HS-27A (cell line): ENCODE measurements at places on chromosomes 4 and X.

DNA sequence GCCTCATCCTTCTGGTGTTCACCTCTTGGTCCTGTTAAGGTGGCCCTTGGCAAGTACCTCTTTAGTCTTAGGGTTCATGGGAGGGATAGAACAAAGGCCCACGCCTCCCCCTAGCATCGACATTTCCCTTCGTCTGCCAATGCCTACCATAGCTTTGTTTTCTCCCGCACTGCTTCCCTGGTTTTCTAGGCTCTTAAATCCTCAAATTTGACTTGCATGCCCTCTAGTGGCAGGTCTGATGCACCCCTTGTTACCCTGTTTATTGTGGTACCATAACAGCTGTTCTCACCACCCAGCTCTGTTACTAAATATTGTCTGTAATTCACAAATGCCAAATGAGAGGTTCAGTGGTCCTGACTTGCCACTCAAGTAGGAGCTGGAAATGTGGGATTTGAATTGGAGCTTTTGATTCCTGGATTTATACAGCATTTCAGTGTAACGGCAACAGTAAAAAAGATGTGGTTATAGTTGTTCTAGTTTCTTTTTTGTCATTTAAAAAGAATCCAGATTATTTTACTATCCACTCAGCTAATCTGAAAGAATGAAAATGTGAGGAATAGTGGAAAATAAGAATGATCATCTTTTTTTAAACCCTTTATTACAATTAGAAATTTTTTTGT lies 100.1 kb downstream of the REPS2 start:
- no peak for DNase-seq

DNA sequence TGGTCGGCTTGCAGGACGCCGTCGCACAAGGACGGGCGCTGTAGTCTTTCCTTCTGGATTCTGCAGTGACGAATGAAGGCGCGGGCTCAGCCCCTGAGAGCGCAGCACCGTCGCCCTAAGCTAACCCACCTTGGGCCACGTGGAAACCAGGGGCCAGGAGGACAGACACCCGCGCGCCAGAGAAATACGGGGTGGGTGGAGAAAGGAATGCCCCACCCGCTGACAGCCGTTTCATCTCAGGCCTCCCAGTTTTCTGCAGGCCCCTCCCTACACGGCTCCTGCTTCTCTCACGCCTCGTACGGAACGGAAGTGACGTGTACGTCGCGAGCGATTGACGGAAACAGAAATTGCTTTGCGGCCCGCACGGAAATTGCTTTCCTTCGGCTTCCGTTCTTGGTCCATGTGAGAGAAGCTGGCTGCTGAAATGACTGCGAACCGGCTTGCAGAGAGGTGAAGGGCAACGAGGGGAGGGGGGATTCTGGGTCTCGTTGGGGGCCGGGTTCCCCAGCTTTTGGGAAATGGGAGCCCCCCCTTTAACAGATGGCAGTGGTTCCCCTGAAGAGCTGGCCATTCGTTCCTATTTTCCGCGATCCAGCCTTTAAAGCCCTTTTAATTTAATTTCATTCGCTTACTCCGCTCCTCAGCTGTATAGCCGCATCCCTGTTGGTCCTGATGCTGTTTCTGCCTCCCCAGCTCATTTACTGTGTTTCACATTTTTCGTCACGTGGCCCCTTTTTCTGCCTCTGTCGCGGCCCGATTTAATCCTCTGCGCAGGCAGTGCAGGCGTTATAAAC lies at the start of gene UTP14A:
Gene UTP14A, plus strand, starts transcription at position 378 of the 794 bp plus-strand sequence. Its CDS starts 47 bp downstream, at position 425.
- DNase-seq = peak; percentile 65

GRCh38 chrX:54820737-54821136 lies 13.2 kb downstream of the MAGED2 start:
- no peak for DNase-seq

- DNase-seq = no peak
Measured at GRCh38 chr4:73844345-73844744, 7.9 kb downstream of the CXCL6 start.
